ENCODE measurements at places on chromosomes 4 and X. TPM values are rescaled to one million over a fixed set of nuclear protein-coding genes. Genes with fewer than 3 reads are reported as not detected.

CXCL5 gene
- total RNA-seq = 56.4 TPM

C4orf51 gene
- not detected for total RNA-seq

SLC10A4 gene
- total RNA-seq = 9.3 TPM

PRDM8 gene
- 0.27 TPM for total RNA-seq

GPRASP3 gene
- 4.7 TPM for total RNA-seq

BEX1 gene
- not detected for total RNA-seq

RAI2 gene
- not detected for total RNA-seq

NEUROG2 gene
- not detected for total RNA-seq

SPP1 gene
- total RNA-seq = 218 TPM

CLCN4 gene
- total RNA-seq = 3.6 TPM

TCEAL2 gene
- total RNA-seq = not detected

GABRE gene
- 27.2 TPM for total RNA-seq

TLR10 gene
- 0.06 TPM for total RNA-seq

ADAMTS3 gene
- not detected for total RNA-seq

DDIT4L gene
- total RNA-seq = 0.32 TPM

PCDH11X gene
- not detected for total RNA-seq

USP17L30 gene
- not detected for total RNA-seq
